ENCODE measurements at places on chromosomes 2 and 18.

- no peak for DNase-seq
These were observed 110.1 kb upstream of the FBXO11 start for GRCh38 chr2:48016225-48017019.

- DNase-seq: no peak
These were observed 8.8 kb downstream of the NAB1 start for GRCh38 chr2:190657474-190658255.

- no peak for DNase-seq
These were observed 11.7 kb downstream of the NCK2 start for GRCh38 chr2:105756435-105756834.

GRCh38 chr2:166238176-166238575 lies 110.4 kb upstream of the SCN1A start:
- DNase-seq: no peak

GRCh38 chr2:24492421-24493279 lies 1.6 kb downstream of the NCOA1 start:
- DNase-seq: no peak

GRCh38 chr2:230254152-230254881 lies 28.8 kb downstream of the SP140 start:
- no peak for DNase-seq

GRCh38 chr2:64485331-64485730 lies 31.4 kb downstream of the LGALSL start:
- DNase-seq: no peak

DNA sequence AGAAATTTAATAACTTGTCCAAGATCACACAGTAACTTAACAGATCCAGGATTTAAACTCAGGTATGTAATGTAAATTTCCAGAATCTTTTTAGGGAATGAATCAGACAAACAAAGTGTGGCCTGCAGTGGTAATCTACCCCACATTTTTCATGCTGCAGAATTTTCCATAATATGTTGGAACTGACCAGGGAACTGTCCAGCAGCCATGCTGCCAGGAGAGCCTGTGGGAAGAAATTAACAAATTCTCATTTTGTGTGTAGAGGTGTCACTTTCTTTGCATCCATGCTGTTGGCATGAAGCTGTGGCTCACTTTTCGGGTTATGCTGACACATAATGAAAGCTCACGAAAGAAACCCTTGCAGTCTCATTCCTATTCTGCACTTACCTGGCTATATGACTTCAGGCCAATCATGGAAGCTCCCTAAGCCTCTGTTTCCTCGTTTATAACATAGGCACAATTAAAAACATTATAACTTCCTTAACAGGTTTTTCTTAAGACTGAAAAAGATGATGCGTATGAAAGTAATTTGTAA lies 54.7 kb downstream of the CDKL4 start:
- no peak for DNase-seq

DNA sequence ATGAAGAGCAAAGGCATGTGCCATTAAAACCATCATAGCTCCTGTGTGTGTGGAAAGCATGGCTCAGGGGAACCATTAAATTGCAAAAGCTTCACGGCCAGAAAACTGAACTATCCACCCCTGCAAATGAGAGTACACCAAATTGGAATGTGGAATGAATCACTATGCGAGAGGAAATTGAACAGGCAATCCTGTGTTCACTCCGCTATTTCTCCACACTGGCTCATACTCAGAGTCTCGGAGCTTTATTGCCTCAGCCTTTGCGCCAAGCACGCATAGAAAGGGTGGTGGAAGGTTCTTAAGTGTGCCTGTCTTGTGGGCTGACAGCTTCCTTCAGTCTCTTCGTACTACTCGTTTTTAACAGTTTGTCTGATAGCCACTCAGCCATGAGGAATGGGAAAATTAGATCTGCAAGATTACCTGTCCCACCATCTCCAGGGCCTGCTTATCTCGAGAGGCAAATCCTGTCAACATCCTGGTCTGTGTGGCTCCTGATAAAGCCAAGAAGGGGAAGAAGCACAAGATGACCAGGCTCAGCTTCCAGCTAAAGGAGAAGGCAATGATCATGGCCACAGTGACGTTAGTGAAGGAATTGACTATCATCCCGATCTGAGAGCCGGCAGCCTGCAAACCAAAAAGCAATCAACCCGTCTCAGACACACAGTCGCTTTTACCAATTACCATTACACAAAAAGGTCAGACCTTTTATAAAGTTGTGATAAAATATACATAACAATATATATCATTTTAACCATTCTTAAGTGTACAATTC lies 34.9 kb downstream of the G6PC2 start:
- no peak for DNase-seq

- DNase-seq: no peak
These were observed 98.2 kb downstream of the HIBCH start for GRCh38 chr2:190221429-190221828.

- DNase-seq: no peak
These were observed 50.0 kb downstream of the MYO3B start for GRCh38 chr2:170227951-170228350.

- no peak for DNase-seq
These were observed 124.2 kb downstream of the NEDD4L start for GRCh38 chr18:58168221-58168620.

DNA sequence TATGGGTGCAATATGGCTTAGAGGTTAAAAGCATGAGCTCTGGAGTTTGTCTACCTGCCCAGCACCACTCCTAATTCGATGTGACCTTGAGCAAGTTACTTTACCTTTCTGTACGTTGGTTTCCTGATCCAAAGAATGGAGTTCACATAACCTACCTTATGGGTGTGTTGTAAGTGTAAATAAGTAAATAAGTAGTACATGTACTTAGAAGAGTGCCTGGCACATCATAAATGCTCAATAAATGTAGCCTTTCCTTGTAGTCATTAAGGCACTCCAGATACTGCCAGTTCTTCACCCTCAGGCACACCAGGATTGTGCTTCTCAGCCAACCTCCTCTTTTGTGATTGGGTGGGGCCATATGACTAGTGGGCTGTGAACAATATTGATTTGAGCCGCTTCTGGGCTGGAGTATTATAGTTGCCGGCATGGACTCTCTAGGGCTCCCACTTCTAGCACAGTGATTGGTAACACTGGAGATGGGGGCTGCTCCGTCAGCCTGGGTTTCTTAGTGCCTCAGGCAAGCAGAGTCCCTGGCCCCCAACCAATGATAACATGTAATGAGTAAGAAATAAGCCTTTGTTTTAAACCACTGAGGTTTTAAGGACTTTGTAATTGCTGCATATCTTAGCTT lies 101.7 kb upstream of the NOSTRIN start:
- DNase-seq: no peak
